Stimulated activated CD4-positive, alpha-beta T cell treated with anti-CD3 and anti-CD28 coated beads, TNF-alpha, amount 100 ng/mL, for 1 hour (primary cell): ENCODE measurements at places on chromosomes 3 and 15.

GRCh38 chr15:65821070-65821469, 29.0 kb upstream of the DENND4A start:
- DNase-seq = no peak

GRCh38 chr15:71747128-71748083, 62.9 kb upstream of the NR2E3 start:
- DNase-seq = no peak

DNA sequence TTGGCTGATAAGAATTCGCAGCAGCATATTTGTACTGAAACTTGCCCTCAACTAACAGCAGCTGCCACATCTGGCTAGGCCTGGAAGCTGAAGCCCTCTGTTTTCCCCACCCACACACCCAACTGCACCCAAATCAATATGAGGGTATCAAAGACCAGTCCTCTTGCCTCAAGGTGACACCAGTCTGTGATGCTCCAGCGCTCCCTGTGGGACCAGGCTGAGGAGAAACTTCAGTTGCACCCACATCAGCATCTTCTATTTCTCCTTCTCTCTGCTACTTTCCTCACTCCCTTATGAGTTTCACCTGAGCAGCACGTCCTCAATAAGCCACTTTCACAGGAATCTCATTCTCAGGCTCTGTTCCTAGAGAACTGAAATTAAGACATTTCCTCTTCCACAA, 18.7 kb upstream of the GRAMD1C start:
- DNase-seq = no peak

GRCh38 chr3:149560001-149560400, 85.5 kb downstream of the TM4SF4 start:
- DNase-seq = no peak

DNA sequence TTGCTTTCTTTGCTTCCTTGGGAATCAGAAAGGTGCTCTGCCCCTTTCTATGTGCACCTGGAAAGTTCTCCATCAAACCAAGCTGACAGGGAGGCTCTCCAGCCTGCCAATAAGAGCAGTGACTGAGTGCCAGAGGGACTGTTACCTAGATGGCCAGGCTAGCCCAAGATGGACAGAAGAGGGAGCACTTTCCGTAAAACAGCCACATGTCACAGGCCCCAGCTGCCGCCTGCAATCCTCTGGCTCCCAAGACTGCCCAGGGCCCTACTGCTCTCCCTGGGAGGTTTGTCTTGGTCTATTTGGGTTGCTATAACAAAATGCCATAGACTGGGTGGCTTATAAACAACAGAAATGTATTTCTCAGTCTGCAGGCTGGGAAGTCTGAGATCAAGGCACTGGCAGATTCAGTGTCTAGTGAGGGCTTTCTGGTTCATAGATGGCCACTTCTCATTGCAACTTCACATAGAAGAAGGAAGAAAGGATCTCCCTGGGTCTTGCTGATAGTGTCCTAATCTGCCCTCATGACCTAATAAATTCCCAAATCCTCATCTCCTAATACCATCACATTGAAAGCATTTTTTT, 72.3 kb downstream of the TAMM41 start:
- no peak for DNase-seq

DNA sequence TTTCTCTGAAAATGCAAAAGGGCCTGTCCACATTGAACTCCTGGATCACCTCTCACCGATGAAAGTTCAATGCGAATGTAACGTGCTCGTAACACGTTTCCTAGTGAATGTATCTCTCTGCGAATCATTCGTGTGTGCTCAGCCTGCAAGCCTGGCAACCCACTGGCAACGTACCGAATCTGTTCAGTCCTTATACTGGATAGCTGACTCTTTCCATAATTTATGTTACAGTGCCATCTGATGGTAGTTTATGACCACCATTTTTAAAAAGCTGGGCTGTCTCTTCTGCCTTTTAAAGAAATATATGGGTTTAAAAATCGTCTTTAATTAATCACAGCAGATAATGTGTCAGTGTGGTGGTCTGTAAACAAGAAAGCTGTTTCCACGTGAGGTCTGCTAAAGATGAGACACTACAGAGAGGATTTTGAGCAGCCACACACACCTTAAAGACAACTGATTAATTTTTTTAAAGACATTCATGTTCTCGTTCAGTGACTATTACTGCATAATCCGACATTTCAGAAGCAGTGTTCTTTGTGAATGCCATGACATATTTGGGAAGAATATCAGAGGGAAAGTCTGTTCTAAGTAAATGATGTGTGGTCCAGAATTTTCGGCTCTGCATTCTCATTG, 69.4 kb upstream of the FOXP1 start:
- DNase-seq = no peak
